ENCODE measurements at places on chromosomes 6 and 20.

- DNase-seq, result no peak
Measured at GRCh38 chr6:35495258-35496035, 1.4 kb downstream of the TEAD3 start.

GRCh38 chr20:16145919-16146318 lies 427.3 kb downstream of the KIF16B start:
- DNase-seq, result no peak

DNA sequence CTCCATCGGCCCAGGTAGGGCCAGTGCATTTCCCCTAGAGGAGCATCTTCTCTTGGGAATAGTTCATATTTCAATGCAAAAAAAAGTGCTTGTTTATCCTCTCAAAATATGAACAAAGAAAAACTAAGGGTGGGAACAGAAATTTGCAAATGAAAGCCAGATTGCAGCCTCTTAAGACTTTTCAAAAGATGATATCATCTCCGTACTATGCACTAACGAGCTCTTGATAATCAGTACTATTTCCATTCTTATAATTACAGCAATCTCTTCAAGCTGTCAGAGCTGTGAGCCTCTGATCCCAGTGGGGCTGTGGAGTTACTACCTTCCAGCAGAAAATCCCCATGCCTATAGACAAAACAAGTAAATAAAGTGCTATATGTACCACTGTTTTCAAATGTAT lies 77.1 kb downstream of the SOD2 start:
- DNase-seq, result no peak

DNA sequence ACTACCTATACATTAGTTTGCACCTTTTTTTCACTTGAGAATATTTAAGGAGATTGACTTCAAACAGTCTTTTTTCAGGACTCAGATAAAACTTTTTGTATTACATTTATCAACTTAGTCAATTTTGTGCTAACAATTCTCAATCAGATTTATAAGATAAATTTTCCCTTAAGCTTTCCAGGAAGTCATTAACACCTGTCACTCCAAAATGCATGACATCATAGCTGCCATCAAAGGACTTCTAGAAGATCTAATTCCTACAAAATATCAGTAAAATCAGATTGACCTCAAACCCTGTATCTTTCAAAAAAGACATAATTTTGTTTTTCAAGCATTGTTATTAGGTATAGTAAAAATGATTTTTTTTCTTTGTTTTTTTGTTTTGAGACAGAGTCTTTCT lies 9.9 kb downstream of the RFPL4B start:
- no peak for DNase-seq

DNA sequence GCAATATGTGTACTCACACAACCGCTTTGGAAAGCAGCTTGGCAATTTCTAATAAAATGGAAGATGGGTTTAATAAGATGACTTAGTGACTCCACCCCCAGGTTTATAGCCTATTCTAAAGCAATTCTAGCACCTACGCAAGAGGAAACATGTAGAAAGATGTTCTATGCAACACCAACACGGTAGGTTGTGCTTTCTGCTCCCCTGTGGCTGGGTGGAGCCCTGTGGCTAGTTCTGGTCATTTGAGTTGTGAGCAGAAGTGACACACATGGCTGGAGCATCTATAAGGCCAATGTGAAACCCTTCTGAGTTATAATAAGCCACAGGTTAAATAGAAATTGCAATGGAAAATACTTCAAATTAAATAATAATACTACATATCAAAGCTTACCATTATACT lies 310.7 kb downstream of the CD83 start:
- DNase-seq, result no peak

DNA sequence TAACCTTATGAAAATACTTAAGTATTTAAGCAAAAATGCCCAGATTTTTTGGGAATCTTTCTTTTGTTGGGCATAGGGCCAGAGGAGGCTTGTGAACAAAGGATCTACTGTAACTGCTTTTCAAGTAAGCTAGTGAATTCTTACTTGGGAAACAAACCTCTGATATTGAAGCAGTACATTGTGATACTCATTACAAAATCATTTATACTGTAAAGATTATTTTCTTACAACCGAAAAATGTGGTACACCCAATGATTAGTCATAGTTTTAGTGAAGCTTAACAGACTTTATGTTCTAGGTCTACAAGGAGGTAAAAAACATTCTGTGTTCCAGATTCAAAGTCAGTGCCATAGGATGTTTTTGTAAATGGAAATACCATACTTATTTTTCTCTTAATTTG lies 272.9 kb upstream of the KCNQ5 start:
- DNase-seq, result no peak

GRCh38 chr6:46584586-46584985 lies 68.0 kb downstream of the CYP39A1 start:
- no peak for DNase-seq

DNA sequence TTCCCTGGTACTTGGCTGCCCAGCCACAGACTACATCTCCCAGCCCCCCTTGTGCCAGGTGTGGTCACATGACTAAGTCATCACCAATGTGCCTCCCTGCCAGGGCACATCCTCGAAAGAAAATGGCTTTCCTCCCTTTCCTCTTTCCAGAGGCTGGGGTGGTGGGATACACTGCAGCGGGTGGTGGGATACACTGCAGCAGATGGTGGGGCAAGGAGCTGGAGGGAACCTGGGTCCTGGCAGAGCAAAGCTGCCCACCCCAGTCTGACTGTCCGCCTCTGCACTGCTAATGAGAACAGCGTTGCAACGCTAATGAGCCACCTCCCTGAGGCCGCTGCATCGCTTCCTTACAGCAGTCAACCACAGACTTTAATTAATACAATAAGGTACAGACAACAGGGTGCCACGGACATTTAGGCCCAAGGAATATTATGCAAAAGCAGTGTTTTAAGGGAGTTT lies 125.3 kb downstream of the PREX1 start:
- no peak for DNase-seq

GRCh38 chr6:121319112-121319553 lies 15.1 kb downstream of the TBC1D32 start:
- DNase-seq, result no peak

- peak; percentile 31 for DNase-seq
Measured at GRCh38 chr20:25750765-25751696, 54.4 kb upstream of the ZNF337 start.

Data from activated T-helper 1 cell treated with anti-CD3 and anti-CD28 coated beads, Interleukin-2, amount 50 U/mL, for 16 hours (primary cell).